Kidney epithelial cell (primary cell): ENCODE measurements at places on chromosomes 1 and 21. TPM values are rescaled to one million over a fixed set of nuclear protein-coding genes. Genes with fewer than 3 reads are reported as not detected.
A peak's percentile ranks its signal among the peaks of the same experiment; 100 is the strongest.

Gene SLC25A44
- total RNA-seq = 14.4 and 18.2 TPM in 2 replicates

DNA sequence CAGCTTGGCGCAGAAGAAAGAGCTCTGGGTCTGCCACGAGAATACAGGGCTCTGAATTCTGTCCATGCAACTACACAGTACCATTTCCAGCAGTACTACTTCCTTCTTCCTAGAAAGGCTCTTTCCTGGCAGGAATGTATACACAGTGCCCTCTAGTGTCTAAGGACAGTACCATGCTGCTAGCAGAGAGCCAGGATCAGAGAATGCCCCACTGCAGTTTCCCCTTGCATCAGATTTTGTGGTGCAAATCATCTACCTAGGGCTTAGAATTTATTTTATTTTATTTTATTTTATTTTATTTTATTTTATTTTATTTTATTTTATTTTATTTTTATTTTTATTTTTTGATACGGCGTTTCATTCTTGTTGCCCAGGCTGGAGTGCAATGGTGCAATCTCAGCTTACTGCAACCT lies 50.8 kb downstream of the PAX7 start:
- no peak for DNase-seq

- no peak for DNase-seq
Measured at GRCh38 chr1:12433323-12434053, 184.5 kb downstream of the DHRS3 start.

Gene VWA1
- 27.6 and 28.3 TPM in 2 replicates for total RNA-seq

DNA sequence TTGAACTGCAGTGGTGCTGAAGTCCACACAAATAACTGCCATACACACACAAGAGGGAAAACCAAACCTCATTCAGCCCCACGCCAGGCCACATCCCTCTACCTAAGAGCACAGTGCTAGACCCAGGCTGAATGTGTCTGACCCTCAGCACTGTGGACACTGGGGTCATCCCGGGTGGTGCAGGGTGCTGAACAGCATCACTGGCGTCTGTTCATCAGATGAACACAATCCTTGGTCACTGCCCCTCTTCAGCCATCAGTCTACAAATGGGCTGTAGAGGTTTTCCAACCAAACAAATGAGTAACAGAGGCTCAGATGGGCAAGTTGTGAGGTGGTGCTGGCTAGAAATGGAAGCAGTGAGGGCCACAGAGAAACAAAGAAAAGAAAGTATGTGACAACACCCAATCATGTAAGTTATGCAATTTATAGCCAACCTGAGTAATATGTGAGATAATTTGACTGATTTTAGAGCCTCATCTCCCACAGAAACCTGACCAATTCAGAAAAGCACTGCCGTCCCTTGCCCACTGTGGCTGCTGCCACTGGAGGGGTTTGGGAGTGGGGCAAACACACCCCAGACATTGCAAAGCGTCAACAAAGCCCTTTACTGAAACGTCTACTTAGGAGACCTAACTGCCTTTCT lies 27.9 kb downstream of the GNB1 start:
- DNase-seq = no peak

Gene WDR4
- total RNA-seq = 17.2 and 18.2 TPM in 2 replicates

Gene CALML6
- total RNA-seq = 0.04 TPM in 1 of 2 replicates, not detected in the other

Gene RPE65
- total RNA-seq = not detected in 2 replicates

DNA sequence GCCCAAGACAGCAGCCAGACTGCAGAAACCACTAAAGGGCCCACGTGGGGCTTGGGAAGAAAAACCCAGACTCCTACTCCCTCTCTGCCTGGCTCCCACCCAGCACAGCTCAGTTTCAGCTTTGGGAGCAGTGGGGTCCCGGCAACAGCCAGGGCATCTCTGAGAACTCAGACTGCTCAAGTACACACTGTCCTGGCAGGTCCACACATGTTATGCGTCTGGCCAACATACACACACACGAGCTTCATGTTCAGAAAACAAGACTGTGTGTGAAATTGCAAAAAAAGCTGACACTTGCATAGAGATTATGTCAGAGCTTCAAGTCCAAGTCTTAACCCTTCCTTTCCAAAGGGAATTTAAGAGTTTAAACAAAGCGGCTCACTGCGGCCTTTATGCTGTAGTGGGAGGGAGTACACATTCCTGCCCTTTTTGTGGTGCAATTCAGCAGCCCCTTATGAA lies 136.6 kb upstream of the CD34 start:
- no peak for DNase-seq

DNA sequence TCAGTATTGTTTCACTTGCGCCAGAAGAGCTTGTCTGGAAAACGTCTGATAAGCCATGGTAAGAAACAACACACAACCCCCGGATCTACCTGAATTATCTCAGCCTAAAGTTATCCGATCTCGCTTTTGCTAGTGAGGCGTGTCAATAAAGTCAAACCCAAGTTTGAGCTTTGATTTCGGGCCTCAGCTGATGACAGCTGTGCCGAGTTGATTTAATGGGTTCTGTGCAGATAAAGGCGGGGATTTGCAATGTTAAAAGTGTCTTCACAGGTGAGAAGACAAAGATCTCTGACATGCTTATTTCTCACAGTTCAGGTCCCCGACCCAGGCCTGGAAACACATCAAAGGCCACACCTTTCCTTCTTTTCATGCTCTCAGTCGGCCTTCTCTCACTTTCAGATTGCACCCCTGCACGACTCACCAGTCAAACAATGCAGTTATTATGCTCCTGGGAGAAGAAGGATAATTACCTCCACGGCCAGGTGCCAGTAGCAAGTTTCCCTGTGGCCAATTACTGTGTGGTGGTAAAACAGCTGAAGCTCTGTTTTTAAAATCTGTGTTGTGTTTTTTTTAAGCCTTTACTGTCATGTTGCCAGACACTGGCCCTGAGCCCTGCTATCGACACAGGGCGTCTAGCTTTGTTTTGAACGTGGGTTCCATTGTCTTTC lies 245.3 kb upstream of the RUNX1 start:
- DNase-seq = no peak

- DNase-seq = no peak
Measured at GRCh38 chr1:81453367-81453703, 347.4 kb upstream of the ADGRL2 start.

- no peak for DNase-seq
Measured at GRCh38 chr1:54248966-54249365, 49.0 kb downstream of the MRPL37 start.

GRCh38 chr1:87178441-87178840 lies 150.2 kb upstream of the LMO4 start:
- DNase-seq = no peak

Gene FCRL4
- not detected in 2 replicates for total RNA-seq

DNA sequence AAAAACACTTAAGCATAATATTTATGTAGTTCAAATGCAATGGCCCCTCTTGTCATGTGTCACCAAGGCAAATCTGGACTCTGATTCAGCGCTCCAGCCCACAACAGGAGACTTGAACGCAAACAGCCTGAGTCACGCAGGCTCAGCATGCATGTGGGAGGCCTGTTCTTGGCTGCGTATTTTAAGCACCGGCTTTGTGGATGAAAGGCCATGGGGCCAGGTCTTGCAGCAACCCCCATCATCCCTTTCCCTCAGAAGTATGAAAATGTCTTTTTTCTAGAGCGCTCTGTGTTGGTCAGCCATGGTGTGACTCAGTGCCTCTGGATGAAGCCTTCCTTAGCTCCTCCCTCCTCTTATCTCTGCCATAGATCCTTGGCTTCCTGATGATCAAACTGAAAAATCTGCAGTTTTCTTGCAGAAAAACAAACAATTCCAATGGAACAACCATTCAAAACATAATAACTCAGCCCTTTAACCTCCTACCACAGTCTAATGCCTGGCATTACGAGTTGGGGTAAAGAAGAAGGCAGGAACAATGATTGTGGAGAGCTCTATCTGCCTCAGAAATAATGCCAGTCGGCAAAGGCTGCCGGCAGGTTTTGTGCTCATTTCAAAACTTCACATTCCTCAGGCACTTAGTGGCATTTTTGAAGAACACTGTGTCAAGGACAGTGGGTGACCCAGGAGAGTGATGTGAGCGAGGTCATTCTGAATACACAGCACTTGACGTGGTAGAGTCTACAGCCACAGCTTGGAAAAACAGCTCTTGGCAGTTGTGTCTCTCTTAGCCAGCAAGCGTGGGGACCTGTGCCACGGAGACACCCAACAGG lies 167.5 kb downstream of the CLIC6 start:
- peak; percentile 96 for DNase-seq

DNA sequence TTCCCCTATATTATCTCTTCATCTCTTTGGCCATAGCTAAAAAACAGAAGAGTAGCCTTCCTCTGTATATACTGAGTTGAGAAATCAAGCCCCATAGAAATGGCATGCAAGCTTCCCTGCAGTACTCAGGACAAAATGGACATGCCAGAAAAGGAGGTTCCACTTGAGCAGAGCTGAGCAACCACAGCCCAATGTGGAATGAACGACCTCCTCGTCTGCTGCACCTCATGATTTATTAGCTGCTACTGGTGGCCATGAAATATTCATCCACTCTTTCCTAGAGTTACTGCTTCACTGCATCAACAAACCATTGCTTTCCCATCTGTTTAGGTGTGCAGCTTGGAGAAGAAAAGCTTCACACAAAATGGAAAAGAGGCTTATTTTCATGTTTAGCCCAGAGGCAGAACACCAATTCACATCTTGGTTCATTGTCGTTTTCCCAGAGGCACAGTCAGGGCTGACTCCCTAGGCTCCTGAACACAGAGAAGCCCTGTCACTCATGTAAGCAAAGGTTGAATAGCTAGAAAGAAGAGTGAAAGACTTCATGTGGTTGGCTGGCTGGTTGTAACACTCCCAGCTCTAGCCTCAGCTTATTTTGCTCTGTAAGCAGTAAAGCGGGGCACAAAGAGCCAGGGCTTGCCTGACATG lies 148.0 kb downstream of the TSEN15 start:
- DNase-seq = peak; percentile 60

DNA sequence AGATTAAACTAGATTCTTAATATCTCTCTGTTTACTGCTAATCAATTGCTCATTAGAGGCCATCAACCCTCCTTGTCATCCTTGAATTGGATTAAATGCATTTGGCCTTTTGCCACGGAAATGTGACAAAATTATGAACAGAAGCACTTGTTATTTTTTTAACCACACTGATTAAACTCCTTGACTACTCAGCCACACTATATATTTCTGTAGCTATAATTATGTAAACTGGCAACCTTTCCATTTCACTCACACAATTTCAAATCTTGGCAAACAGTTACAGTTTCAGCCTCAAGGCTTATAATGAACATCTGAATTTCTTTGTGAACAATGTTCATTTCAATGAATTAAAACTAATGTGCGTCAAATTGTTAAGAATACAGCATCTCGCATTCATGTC lies 10.1 kb downstream of the ADAMTS5 start:
- DNase-seq = no peak

Gene IQGAP3
- total RNA-seq = 8.0 and 9.4 TPM in 2 replicates

DNA sequence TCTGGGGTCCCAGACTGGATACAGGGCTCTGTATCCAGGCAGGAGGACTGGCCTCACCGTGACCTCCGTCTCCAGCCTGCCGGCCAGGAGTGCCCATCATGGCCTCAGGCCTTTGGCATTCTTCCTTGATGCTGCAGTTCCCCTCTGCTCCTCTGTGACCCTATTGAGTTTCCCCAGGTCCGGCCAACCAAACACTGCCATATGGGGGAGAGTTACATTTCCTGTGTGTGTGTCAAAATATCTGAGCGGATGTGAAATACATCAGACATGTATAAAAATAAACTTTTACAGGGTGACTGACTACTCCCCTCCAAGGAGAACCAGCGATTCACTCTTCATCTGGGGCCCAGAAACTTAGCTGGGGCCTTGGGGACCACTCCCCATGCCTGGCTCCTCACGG lies 10.2 kb upstream of the UBL4B start:
- no peak for DNase-seq

Gene NR5A2
- total RNA-seq = not detected in 2 replicates

GRCh38 chr1:67754526-67754920 lies 69.5 kb downstream of the GADD45A start:
- DNase-seq = no peak

DNA sequence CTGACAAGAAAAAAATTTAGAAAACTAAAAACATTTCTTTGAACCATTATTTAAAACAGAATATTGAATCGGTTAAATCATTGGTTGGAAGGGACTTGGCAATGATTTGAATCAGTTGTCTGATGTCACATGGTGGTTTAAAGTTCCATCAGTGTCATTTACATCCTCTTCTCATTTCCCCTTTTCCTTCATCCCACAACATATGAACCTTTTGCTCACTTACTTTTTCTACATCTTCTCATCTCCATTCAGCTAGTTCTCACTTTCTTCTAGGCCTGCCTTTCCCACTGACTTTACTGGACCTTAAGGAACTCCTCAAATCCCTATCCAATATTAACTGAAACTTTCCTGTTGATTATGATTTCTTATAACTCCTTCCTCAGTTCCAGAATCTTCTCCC lies 58.5 kb downstream of the PHACTR4 start:
- DNase-seq = no peak

Gene AQP10
- total RNA-seq = not detected in 2 replicates

Gene OR14K1
- total RNA-seq = not detected in 2 replicates

- no peak for DNase-seq
Measured at GRCh38 chr1:20540281-20540680, 12.1 kb upstream of the FAM43B start.

- no peak for DNase-seq
Measured at GRCh38 chr1:46653405-46653958, 14.7 kb downstream of the ATPAF1 start.

GRCh38 chr1:148160048-148160342 lies 7.9 kb upstream of the NBPF11 start:
- no peak for DNase-seq

Gene UFC1
- total RNA-seq = 59.6 and 85.0 TPM in 2 replicates

- peak; percentile 29 for DNase-seq
Measured at GRCh38 chr1:168939110-168939946, 167.2 kb upstream of the ATP1B1 start.

- DNase-seq = no peak
Measured at GRCh38 chr1:211697356-211697755, 21.9 kb upstream of the NEK2 start.

- DNase-seq = no peak
Measured at GRCh38 chr21:39538453-39539042, 74.2 kb upstream of the B3GALT5 start.

Gene SRSF4
- 30.0 and 40.2 TPM in 2 replicates for total RNA-seq

GRCh38 chr1:43834280-43835081 lies 99.1 kb upstream of the ARTN start:
- no peak for DNase-seq

Gene MAP7D1
- total RNA-seq = 183 and 236 TPM in 2 replicates

DNA sequence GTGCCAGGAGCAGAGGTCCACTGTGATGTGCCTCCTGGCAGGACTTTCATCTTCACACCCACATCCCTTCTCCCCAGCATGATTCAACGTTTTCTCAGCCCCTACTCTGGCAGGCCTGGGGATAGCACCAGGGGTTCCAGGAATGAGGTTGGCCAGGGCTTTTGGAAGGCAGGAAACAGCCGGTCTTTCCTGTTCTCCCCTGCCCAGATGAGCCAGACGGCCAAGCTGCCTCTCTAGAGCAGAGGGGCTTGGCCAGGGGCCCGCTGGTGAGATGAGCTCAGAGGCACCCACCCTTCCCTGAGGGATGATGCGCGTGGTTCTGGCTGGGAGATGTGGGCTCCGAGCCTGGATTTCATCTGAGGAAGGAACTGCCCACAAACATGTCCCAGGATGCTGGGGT lies 4.3 kb upstream of the MFAP2 start:
- DNase-seq = no peak

DNA sequence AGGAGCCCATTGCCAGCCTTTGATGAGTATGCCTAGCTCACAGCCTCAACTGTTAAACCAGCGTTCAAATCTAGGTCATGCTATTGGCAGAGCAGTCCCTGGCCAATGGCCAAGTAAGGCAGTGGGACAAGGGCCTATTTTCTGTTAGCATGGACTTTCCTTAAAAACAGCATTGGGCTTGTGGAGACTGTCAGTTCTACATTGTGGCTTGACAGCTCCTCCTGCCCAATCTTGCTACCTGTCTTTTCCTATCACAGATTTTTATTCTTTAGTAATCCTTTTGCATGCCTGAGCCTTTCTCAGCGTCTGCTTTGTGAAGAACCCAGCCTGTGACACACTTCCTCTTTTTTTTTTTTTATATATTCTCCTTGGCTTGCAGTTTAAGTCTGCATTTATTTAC lies 56.4 kb downstream of the DIP2A start:
- DNase-seq = no peak
